ENCODE measurements at places on chromosomes 3 and 15. TPM values are rescaled to one million over a fixed set of nuclear protein-coding genes. Genes with fewer than 3 reads are reported as not detected.
A peak's percentile ranks its signal among the peaks of the same experiment; 100 is the strongest.

GRCh38 chr3:186551387-186551786 is 7.2 kb upstream of the CRYGS start:
- no peak overlapping the region for H3K27ac ChIP-seq
- H3K4me1 ChIP-seq, result no peaks in the 10 kb centered on the region
- no peak for DNase-seq

GRCh38 chr3:183492849-183493179 is 62.7 kb downstream of the KLHL6 start:
- no peaks in the 10 kb centered on the region for H3K4me1 ChIP-seq
- H3K27ac ChIP-seq, result no peak overlapping the region
- no peak for DNase-seq
- H3K36me3 ChIP-seq, result peaks cover 36% of the 10 kb centered on the region
- no peak overlapping the region for H3K4me3 ChIP-seq

- DNase-seq, result no peak
- no peak overlapping the region for H3K27ac ChIP-seq
- no peak overlapping the region for H3K4me3 ChIP-seq
- H3K27me3 ChIP-seq, result no peaks in the 10 kb centered on the region
- H3K4me1 ChIP-seq, result no peaks in the 10 kb centered on the region
- H3K36me3 ChIP-seq, result peaks cover 2% of the 10 kb centered on the region
These were observed 20.9 kb downstream of the NUDT16 start for GRCh38 chr3:131402391-131403039.

Gene SLC28A1
- not detected for total RNA-seq

DNA sequence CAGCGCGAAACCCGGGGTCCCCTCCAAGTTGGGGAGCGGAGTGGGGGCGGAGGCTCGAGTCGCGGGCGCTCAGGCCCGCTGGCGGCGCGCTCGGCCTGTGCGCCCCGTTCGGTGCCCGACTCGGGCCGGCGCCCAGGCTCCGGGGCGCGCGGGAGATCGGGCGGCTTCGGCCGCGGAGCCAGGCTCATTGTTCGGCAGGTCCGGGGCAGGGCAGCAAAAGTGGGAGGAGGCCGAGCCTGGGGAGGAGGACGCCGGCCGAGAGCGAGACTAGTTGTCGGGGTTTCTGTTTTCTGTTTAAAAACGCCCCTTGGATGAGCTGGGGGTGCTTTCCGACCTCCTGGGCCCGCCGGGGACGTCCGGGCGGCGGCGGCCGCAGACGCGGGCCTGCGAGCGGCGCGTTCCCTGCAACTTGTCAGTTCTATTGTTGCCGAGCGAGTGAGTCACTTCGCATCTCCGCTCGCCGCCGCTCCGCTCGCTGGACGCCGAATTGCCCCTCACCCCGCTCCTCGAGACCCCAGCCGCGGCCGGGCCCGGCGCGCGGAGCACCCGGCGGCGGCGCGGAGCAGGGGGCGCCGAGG is 676 bp downstream of the TCF12 start:
- peak overlapping the region; percentile 81 for H3K4me3 ChIP-seq
- peaks cover 35% of the 10 kb centered on the region for H3K4me1 ChIP-seq
- DNase-seq, result peak; percentile 72
- H3K36me3 ChIP-seq, result peaks cover 19% of the 10 kb centered on the region
- peak overlapping the region; percentile 66 for H3K27ac ChIP-seq
- H3K27me3 ChIP-seq, result no peaks in the 10 kb centered on the region

DNA sequence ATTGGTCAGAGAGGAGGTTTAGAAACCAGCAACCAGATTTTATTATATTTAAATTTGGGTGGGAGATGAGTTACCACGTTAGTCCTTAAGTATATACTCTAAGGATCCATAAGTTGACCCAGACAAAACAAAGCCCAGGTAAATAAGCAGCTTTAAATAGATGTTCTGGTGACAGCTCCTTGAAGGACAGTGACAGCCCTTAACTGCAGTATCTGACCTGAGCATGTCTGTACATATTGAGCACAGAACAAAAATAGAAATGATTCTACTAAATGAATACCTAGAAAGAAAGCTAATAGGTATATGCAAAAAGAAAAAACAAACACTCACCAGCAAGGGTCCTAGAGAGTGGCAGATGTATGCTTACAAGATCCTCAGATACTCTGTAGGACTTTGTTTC is 63.0 kb downstream of the UBR1 start:
- H3K4me3 ChIP-seq, result no peak overlapping the region
- peaks cover 41% of the 10 kb centered on the region for H3K36me3 ChIP-seq
- no peaks in the 10 kb centered on the region for H3K27me3 ChIP-seq
- H3K27ac ChIP-seq, result no peak overlapping the region
- no peak for DNase-seq

- no peaks in the 10 kb centered on the region for H3K27me3 ChIP-seq
- H3K4me1 ChIP-seq, result peaks cover 7% of the 10 kb centered on the region
- no peak overlapping the region for H3K4me3 ChIP-seq
These were observed 90.6 kb downstream of the ATP10A start for GRCh38 chr15:25772500-25772899.

GRCh38 chr3:169931747-169932520 is 20.6 kb downstream of the SAMD7 start:
- no peak for DNase-seq
- H3K4me3 ChIP-seq, result no peak overlapping the region
- no peaks in the 10 kb centered on the region for H3K4me1 ChIP-seq
- peaks cover 5% of the 10 kb centered on the region for H3K27me3 ChIP-seq
- H3K36me3 ChIP-seq, result no peaks in the 10 kb centered on the region
- no peak overlapping the region for H3K27ac ChIP-seq

DNA sequence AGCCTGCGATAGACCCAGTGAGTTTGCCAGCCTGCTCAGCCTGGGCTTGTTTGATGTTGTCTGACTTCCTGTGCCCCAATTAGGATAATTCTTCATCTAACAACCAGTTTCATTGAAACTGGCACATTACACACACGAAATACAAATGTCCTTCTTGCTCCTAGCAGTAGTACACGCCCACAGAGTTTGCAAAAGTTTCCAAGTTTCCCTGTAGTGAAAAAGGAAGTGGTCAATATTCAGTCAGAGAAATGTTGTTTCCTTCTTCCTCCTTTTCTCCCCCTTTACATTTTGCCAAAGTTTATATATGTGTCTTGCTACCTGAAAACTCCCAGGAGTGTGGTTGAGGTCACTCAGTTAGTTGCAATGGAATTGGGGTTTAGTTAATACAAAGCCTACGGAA is 58.4 kb upstream of the LRTM1 start:
- no peak overlapping the region for H3K27ac ChIP-seq
- DNase-seq, result no peak
- H3K4me1 ChIP-seq, result no peaks in the 10 kb centered on the region
- no peak overlapping the region for H3K4me3 ChIP-seq
- no peaks in the 10 kb centered on the region for H3K27me3 ChIP-seq

DNA sequence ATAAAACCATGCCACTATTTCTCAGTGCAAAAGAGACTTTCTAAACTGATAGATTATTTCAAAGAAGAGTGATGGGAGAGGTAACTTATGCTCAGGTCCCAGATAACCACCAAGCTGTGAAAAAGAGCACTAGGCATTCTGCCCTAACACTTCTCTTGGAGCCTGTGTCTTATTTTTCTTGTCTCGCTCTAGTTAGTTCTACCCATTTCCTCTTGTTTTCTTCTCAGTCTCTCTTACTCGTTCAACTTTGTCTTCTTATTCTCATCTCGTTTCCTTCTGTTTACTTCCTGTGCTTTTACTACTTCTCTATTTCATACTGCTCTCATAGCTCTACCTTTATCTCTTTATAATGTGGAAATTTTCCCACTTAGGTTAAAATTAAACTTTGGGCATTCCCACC is 91.8 kb upstream of the CGNL1 start:
- no peak overlapping the region for H3K4me3 ChIP-seq
- no peaks in the 10 kb centered on the region for H3K4me1 ChIP-seq
- H3K36me3 ChIP-seq, result peaks cover 49% of the 10 kb centered on the region
- DNase-seq, result no peak

DNA sequence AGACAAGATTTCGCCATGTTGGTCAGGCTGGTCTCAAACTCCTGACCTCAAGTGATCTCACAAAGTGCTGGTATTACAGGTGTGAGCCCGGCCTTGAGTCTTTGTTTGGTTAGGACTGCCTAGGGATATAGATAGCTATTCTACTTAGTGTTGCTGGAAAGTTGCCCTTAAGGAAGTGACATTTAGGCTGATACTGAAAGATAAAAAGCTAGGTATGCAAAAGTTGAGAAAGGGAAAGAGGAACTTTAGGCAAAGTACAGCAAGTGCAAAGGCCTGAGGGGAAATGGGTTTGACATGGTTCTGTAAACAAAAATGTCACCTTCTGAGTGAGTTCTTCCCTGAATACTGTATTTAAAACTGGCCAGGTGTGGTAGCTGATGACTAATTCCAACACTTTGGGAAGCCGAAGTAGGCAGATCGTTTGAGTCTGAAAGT is 111.5 kb downstream of the ZNF609 start:
- DNase-seq, result no peak
- H3K27me3 ChIP-seq, result no peaks in the 10 kb centered on the region
- peak overlapping the region; percentile 55 for H3K27ac ChIP-seq
- H3K36me3 ChIP-seq, result no peaks in the 10 kb centered on the region
- H3K4me1 ChIP-seq, result peaks cover 50% of the 10 kb centered on the region

GRCh38 chr3:168096210-168096652 is 507 bp upstream of the GOLIM4 start:
- H3K4me1 ChIP-seq, result peaks cover 10% of the 10 kb centered on the region
- no peak overlapping the region for H3K27ac ChIP-seq
- H3K27me3 ChIP-seq, result peaks cover 40% of the 10 kb centered on the region

DNA sequence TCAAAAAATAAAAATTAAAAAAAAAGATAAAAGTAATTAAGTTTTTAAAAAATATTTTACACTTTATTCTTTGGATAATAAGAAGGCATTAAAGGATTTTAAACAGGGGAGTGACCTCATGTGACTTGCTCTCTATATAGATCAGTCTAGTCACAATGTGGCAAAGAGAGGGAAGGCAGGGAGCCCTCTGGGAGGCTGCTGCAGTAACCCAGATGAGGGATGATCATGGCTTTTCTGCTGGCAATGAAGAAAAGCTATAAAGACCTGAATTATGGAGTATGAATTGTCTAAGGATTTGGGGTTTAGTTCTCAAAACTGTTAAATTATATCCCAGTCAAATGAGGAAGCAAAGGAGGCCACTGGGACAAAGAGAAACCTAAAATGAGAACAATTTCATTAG is 58.1 kb downstream of the SUMF1 start:
- peak overlapping the region; percentile 79 for H3K27ac ChIP-seq
- H3K4me3 ChIP-seq, result no peak overlapping the region
- no peak for DNase-seq
- no peaks in the 10 kb centered on the region for H3K27me3 ChIP-seq
- H3K36me3 ChIP-seq, result peaks cover 20% of the 10 kb centered on the region

DNA sequence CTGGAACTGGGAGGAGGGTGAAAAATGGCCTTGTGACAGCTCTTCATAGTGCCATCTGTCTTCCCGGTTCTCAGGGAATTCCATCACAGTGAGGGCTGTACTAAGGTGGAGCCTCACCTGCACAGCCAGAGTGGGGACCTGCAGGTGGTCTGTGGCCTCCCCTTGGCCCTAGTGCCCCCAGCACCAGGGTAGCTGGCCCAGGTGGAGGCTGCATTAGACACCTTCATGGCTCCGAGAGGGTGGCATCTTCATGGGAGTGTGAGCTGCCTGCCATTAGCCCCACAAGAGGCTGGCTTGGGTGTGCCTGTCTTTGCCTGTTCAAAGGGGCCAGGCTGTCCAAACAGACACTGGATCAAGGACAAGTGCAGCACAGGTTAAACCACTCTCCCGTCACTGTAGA is 95.5 kb upstream of the PRR23E start:
- H3K4me1 ChIP-seq, result no peaks in the 10 kb centered on the region
- H3K36me3 ChIP-seq, result no peaks in the 10 kb centered on the region
- H3K27ac ChIP-seq, result no peak overlapping the region
- H3K4me3 ChIP-seq, result no peak overlapping the region

Gene GOLGA8T
- not detected for total RNA-seq

Gene HRH1
- 2.3 TPM for total RNA-seq

GRCh38 chr3:135491491-135492205 is 473.9 kb upstream of the PPP2R3A start:
- no peaks in the 10 kb centered on the region for H3K4me1 ChIP-seq
- no peaks in the 10 kb centered on the region for H3K27me3 ChIP-seq
- no peak overlapping the region for H3K27ac ChIP-seq

GRCh38 chr3:12750223-12750622 is 8.8 kb downstream of the TMEM40 start:
- no peaks in the 10 kb centered on the region for H3K36me3 ChIP-seq
- H3K4me1 ChIP-seq, result peaks cover 6% of the 10 kb centered on the region
- no peak for DNase-seq

Gene CHL1
- total RNA-seq, result not detected

- no peak overlapping the region for H3K4me3 ChIP-seq
- DNase-seq, result no peak
- no peaks in the 10 kb centered on the region for H3K27me3 ChIP-seq
These were observed 61.3 kb downstream of the CTDSPL start for GRCh38 chr3:37922721-37923568.

Gene ANKUB1
- total RNA-seq, result not detected

- H3K27ac ChIP-seq, result peak overlapping the region; percentile 99
- H3K27me3 ChIP-seq, result no peaks in the 10 kb centered on the region
- H3K4me3 ChIP-seq, result peak overlapping the region; percentile 95
- no peak for DNase-seq
These were observed 5.0 kb downstream of the BCL2A1 start for GRCh38 chr15:79965846-79966630.

Gene MYL3
- total RNA-seq, result not detected

Gene SECISBP2L
- 24.6 TPM for total RNA-seq

Gene BFSP2
- total RNA-seq, result not detected

Gene RBPMS2
- 0.12 TPM for total RNA-seq

DNA sequence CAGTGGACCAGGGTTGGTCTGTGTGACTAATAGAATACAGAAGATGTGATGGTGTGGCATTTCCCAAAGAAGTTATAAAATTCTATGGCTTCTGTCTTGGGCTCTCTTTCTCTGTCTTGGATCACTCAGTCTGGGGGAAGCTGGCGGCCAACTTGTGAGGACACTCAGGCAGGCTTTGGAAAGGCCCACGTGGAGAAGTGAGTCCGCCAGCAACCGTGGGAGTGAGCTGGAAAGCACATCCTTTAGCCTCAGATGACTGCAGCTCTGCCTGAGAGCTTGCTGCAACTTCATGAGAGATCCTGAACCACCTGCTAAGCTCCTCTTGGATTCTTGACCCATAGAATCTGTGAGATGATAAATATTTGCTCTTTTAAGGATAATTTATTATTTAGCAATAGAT is 72.0 kb upstream of the RASGRP1 start:
- H3K27ac ChIP-seq, result no peak overlapping the region
- peaks cover 38% of the 10 kb centered on the region for H3K4me1 ChIP-seq
- H3K36me3 ChIP-seq, result no peaks in the 10 kb centered on the region
- DNase-seq, result no peak

Gene HERC2
- total RNA-seq, result 33.7 TPM

DNA sequence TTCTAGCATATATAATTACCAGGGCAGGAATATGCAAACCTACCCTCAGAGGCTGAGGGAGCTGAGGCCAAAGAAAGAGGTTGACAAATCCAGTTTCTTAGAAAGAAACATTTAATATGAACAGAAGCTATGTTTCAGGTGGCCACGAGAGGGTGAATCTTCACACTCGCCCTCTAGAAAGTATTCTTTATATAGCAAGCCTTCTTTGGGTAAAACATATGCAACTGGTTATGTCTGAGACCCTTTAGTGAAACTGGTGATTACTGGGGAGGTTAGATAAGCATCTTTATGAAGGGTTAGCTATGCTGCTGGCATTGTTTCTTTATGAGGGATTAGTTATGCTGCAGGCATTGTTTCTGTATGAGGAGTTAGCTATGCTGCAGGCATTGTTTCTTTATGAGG is 50.7 kb upstream of the GOLGA6L2 start:
- no peak overlapping the region for H3K4me3 ChIP-seq
- no peak overlapping the region for H3K27ac ChIP-seq
- H3K27me3 ChIP-seq, result peaks cover 1% of the 10 kb centered on the region
- no peak for DNase-seq
- H3K36me3 ChIP-seq, result no peaks in the 10 kb centered on the region

GRCh38 chr3:149801195-149801594 is 8.8 kb upstream of the ANKUB1 start:
- no peak for DNase-seq
- no peaks in the 10 kb centered on the region for H3K36me3 ChIP-seq
- H3K27me3 ChIP-seq, result peaks cover 2% of the 10 kb centered on the region

Gene PHLDB2
- total RNA-seq, result 2.1 TPM
